Motor neuron (in vitro differentiated cells): ENCODE measurements at places on chromosomes 5 and 9.

DNA sequence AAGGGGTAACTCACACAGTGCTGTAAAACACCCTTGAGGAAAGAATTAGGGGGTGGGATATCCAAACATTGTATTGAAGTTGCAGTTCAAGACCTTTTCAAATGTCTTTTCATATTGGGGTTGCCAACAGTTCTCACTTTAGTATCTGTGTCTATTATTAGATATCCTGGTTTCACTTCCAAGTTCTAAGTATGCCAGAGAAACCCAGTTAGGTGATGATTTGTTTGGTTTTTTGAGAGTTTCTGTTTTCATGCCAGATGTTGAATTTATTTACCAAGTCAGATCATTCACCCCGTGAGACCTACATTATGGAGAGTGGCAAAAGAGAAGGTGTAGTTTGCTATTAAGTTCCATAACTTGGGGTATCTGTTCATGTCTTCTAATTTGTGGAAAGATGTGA, 64.5 kb downstream of the C9orf152 start:
- no peak for ATAC-seq

GRCh38 chr5:172199446-172199845, 5.5 kb downstream of the EFCAB9 start:
- ATAC-seq = no peak

DNA sequence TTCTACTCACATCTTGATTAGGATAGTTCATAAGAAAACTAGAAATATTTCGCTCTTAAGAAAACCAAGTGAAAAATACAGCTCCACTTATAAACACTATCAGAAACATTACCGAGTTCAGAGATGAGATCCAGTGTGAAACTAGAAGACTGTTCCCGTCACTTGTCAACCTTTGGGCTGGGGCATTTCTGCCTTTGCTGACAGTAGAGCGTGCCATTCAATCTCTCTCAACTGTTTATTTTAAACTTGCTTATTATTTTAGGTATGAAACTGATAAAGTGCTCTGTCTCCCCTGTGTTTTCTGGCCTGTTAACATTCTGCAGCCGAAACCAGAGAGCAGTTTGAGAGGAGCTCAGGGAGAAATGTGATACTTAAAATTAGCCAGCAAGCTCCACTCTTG, 16.7 kb downstream of the MRRF start:
- ATAC-seq = no peak

- no peak for ATAC-seq
Observed at GRCh38 chr5:66354422-66354821, 210.3 kb downstream of the SREK1 start.

GRCh38 chr5:142609142-142609541, 76.7 kb downstream of the FGF1 start:
- no peak for ATAC-seq

GRCh38 chr5:181005791-181006190, 17.1 kb downstream of the BTNL3 start:
- no peak for ATAC-seq
